Coronary artery (tissue), 2 donors: ENCODE measurements at places on chromosomes 3 and 15.

DNA sequence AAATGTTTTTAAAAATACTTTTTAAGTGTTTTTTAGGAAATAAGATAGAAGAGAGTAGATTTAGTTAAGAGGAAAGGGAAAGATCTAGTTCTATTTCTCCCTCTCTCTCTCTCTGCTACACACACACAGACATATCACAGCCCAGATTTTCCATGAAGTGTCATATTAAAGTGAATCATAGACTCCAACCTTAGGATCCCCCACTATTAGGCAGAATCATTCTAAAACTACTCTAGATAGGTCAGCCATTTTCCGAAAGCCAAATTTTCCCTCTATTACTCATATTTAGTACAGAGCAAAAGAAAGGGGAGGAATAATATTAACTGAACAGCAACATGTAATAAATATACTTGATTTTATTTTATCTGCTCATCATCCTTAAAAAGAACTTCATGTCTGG is 45.1 kb upstream of the RSL24D1 start:
- DNase-seq = no peak

DNA sequence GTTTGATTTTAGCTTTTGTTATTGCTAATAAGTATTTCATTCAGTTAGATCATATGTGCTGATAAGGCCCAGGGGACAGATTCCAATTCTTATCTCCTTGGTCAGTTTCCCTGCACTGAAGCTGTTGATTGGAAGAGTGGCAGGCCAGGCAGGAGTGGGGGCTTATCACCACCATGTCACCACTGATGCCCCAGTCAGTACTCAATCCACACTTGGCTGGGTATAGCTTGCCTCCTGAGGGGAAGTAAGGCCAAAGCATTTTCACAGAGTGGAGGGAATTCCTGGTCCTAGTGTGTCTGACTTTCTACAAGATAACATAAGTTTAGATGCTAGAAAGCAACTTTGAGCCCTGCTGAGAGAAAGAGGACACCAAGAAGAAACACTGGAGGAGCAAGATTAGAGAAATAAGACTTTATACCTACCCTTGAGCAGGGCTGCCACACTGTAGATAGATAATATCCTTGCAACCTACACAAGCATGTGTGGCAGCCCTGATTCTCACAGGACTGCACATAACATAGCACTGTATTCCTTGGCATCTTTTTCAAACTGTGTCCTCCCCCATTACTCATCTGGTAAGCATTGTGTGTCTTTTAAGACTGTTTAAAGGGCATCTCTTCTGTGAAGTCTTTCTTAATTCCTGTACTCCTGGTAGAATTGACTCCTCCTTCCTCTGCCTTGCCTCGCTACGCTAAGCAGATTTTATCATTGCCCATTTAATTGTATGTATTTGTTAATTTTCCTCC is 24.3 kb downstream of the OXNAD1 start:
- DNase-seq = no peak

GRCh38 chr3:197854596-197855343 is 63.7 kb downstream of the LRCH3 start:
- no peak for DNase-seq

DNA sequence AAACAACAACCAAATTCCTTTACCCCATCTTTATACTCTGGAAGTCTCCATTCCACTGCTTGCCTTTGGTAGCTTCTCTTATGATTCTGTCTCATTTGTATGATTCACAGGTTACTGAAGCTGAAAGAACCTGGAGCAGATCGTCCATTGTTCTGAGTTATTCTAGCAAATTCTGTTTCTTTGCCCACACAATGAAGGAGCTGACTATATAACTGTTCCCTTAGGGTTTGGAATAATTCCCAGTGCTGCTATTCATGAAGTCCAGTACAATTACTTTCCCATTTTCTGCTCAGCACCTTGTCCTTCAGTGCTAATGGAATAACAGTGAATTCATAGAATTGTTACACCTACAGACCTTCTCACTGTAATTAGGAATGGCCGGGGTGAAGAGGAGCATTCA is 167.8 kb downstream of the CHST2 start:
- DNase-seq = no peak

DNA sequence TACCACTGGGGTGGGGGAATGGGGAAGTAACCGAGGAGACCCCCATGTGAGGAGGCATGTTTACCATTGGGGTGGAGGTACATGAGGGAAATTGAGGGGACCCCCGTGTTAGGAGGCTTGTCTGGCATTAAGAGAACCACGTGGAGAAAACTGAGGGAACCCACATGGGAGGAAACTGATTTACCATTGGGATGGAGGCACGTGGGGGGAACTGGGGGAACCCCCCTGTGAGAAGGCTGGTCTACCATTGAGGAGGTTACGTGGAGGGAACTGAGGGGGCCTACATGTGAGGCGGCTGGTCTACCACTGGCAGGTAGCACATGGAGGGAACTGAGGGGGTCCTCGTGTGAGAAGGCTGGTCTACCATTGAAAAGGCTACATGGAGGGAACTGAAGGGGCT is 159.4 kb downstream of the FBLN2 start:
- DNase-seq = peak; percentile 61

DNA sequence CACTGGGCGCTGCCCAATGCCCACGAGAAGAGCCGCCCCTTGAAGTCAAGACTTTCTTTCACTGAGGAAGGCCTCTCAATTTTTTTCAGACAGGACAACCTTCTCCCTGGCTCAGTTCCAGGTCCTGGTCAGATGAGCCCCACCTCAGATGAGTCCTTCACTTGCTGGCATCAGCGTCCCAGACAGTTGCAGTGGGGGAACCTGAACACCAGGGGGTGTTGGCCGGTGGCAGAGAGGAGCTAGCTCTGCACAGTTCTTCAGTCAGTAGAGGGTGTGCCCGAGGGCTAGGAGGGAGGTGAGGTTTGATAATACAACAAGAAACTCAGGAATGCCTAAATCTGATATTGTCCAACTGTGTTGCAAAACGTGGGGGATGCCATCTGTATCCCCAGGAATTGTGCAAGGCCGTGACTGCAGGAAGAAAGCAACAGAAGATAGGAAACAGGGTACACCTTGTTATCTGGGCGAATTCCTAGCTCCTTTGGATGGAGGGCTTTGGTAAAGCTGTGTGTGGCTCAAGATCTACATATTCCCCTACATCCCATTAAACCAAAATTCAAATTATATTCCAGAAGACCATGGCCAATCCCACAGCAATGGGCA is 34.3 kb downstream of the CCR3 start:
- DNase-seq = no peak
